ENCODE measurements at places on chromosomes 6 and 20.

DNA sequence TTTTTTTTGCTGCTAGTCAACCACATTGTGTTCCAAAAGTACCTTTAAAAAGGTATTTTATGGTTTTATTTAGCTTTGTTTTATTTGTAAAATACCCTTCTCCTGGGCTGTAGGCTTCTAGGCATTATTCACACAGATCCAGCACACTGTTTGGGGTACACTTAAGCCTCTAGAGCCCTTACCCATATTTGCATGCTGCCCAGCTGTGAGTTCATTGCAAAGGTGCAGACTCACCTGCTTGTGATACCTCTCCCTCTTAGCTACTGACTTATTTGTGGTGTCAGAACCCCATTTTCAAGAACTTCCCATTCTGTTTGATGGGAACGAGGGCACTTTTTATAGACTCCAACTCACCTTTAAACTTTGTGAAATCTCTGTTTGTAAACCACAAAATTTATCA lies 69.8 kb downstream of the RIN2 start:
- DNase-seq, result no peak

DNA sequence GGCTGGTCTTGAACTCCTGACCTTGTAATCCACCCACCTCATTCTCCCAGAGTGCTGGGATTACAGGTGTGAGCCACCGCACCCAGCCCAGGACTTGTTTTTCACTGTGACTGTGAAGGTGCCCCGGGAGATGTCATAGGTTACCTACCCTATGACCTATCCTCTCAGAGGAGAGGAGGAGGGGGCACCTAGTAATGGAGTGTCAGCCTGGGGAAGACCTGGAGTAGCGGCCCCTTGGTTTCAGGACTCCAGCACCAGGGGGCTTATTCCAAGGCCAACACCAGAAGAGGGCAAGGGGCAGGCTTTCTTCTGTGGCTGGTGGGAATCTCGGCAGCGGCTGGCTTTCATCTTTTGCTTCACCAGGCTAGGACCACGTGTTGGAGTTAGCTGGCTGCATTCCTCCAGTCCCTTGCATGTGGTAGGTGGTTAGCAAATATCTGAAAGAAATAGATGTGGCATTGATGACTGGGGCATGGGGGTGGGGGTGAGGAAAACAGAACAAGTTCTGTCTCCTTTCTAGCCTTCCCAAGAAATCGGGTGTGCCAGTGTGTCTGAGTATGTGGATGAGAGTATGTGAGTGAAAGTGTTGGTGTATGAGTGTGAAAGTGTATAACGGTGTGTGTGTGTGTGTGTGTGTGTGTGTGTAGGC lies 7.9 kb upstream of the ITPR3 start:
- no peak for DNase-seq

DNA sequence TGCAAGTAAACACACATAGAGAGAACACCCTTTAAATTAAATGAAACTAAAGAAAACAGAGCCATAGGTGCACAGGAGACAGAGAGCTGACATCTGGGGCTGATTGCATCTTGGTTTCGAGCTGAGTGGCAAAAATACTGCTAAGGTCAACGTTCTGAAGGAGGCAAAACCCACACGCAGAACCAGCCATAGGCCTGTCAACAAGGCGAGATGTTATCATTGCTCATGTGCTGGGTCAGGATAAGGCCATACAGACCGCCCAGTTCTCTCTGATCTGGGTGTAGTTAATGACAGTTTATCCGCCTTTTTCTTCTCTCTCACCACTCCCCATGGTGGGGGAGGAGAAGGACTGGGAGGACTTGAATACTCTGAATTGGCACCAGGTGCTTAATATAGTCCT lies 4.5 kb upstream of the FAM110A start:
- no peak for DNase-seq

DNA sequence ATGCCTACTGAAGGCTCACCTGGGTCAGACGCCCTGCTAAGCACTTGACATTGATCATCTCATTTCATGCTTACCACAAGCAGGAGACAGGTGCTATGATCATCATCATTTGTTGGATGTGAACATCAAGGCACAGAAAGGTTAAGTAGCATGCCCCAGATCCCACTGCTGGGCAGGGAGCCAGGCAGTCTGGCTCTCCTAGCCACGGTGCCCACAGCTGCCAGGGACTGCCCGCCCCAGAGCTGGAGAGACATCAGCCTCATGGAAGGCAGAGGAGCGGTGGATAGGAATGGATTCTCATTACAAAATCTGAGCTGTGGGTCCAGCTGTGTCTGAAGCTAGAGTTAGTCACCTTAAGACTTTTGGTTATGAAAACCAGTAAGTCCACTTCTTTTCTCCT lies 3.6 kb downstream of the SULF2 start:
- DNase-seq, result no peak

GRCh38 chr6:157203312-157203744 lies 120.0 kb downstream of the TMEM242 start:
- no peak for DNase-seq

- DNase-seq, result peak; percentile 69
Observed at GRCh38 chr6:89364586-89364985, 12.1 kb upstream of the UBE2J1 start.

DNA sequence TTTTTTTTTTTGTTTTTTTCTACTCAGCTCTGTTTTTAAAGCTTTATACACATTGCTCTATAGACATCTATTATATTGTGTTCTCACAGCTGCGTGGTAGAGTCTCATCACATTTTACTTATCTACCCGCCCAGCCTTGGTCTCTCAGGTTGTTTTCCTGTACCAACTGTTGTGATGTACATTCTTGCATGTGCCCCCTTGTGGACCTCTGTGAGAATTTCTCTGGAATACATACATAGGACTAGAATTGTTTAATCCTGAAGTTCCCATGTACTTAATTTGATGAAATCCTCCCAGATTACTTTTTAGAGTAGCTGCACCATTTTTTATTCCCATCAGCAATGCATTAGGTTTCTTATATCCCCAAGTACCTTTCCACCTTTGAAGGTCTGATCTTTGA lies 40.4 kb upstream of the TINAG start:
- DNase-seq, result peak; percentile 82

- DNase-seq, result no peak
Observed at GRCh38 chr20:52954849-52955248, 17.3 kb upstream of the TSHZ2 start.

DNA sequence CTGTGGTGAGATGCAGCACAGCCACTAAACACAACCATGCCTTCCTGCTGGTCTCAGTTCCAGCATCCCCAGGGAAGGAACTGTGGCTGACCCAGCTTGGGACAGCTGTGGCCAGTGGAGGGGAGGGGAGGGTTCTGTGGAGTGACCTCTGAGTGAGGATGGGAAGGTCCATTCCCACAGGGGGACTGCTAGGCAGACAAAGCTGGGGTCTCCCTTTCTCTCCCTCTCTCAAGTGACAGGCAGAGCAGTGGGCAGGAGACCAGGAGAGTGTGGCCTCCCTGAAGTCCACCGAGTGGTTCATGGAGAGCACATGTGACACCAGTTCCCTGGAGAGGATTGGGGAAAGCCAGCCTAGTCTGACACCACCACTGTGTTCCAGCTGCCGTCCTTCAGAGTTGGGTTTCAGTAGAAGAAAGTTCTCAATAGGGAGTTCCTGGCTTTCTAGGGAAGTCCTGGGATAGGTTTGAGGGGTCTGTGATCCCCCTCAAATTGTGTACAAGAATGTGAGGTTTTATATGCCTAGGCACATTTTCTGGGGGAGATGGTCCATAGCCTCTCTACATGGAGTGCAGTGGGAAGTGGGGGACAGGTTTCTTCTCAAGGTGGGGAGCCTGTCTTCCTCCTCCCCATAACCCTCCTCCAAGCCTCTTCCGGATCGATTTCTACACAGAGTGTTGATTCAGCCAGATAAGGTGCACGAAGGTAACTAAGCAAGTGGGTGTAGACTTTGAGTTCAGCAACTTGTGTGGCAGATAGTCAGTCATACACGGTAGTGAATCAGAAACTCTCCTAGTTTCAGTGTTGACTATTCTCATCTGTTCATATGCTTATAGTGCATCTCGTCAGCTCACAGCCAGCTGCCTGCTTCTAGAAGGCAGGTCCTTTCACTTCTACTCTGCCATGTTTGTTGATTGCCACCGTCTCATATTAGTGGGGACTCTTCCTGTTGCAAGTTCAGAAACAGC lies 18.9 kb downstream of the MANBAL start:
- DNase-seq, result no peak

GRCh38 chr6:30397697-30398096 lies 52.7 kb downstream of the RPP21 start:
- DNase-seq, result no peak

- no peak for DNase-seq
Observed at GRCh38 chr6:44458551-44458950, 71.0 kb downstream of the CDC5L start.

GRCh38 chr6:33206027-33206863 lies 1.8 kb downstream of the HSD17B8 start:
- no peak for DNase-seq

GRCh38 chr6:22082218-22082617 lies 214.6 kb downstream of the PRL start:
- DNase-seq, result no peak

- no peak for DNase-seq
Observed at GRCh38 chr6:90385759-90386313, 89.2 kb upstream of the BACH2 start.

DNA sequence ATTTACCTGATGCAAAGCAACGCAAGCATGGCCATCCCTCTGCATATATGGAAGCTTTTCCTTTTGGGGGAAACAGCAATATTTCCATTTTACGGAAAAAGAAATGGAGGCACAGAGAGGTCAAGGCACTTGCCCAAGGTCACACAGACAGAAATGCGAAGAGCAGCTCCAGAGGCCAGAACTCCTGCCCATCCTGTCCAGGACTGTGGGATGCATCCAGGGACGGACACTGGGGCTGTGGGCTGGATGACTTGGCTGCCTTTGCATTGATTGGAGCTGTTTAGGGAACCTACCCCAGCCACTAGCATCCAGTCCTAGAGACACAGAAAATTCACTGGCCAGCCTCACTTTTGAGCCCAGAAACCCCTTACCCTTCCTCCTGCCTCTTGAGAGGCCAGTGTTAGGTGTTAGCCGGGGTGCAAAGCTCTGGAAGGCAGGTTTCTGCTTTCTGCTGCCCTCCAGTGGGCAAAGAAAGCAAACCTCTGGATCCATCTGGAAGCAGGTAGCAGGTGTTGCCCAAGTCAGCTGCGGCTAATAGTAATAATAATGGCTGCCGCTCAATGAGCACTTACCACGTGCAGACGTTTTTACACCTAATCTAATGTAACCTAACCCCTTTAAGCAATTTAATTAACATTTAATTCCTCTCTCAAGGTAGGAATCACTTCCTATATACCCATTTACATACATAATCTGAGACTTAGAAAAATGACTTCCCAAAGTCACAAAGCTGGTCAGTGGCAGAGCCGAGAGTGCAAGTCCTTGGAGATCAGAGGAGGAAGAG lies 31.7 kb upstream of the CCN5 start:
- peak; percentile 59 for DNase-seq

DNA sequence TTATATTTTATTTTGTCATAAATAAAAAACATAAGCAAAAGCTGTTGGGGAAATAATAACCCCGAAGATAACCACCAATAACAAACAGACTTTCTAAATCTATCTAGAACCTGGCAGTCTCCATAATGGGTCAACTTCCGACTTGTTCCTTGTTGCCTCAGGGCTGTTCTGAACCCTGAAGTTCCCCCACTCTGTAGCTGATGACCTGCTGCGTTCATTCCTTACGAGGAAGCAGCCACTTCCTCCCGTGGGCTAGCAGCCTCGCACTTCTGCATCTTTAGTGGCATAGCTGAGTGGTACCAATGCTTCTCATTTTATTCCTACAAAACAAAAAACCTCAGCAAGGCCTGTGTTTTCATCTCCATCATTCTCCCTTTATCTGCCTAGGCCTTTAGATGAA lies 103.0 kb downstream of the PLEKHG1 start:
- no peak for DNase-seq

DNA sequence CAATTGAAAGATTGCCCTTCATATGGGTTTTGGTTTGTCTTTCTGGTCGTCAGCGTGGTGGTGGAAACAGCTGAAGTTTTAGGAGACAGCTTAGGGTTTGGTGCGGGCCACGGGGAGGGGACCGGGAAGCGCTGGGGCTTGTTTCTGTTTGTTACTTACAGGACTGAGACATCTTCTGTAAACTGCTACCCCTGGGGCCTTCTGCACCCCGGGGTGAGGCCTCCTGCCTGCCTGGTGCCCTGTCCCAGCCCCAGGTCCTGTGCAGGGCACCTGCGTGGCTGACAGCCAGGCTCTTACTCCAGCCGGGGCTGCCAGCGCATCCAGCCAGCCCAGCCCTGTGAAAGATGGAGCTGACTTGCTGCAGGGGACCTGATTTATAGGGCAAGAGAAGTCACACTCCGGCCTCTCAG lies 22.8 kb downstream of the NPEPL1 start:
- no peak for DNase-seq

DNA sequence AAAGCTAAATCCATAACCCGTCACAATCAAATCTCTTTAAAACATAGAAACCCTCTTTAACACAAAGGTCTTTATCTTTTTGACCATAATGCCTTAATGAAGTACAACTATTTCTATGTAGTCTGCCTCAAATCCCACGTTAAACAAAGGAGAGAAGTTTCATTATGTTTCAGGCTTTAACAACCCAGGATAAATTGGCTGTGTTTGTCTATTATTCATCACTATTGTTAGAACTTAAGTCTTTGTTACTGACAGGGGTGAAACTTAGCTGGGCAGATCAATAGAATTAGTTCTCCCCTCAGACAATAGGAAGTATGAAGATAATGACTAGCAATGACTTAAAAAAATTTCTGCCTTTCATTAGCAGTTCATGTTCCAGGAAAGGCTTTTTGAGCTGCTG lies 10.1 kb upstream of the METTL24 start:
- DNase-seq, result no peak

DNA sequence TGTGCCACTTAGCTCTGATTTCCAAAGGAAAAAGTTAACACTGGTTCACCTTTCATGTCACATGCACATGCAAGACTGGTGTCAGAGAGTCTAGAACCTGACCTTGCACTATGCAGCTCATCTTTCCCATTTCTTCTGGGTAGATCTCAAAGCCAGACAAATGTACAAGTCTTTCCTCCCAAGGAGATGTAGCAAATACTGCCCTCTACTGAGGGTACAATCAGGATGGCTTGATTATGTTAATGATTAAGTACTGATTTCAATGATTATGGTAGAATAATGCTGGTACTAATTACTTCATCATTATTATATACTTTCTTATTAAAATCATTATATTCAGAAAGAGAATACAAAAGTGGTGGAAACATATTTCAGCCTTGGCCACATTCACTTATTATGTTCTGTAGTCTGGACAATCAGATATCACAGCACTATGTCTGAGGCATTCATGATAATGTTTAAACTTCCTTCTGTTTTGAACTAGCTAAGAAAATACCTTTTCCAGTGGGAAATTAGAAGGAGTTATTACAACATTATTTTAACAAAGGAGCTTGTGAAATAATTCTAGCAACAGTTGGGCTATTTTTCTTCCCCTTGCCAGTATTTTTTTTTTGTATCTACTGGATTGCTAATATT lies 68.5 kb upstream of the FOXO3 start:
- DNase-seq, result peak; percentile 71
